GM23338 (cell line): ENCODE measurements at places on chromosomes 1 and 21. TPM values are rescaled to one million over a fixed set of nuclear protein-coding genes. Genes with fewer than 3 reads are reported as not detected.

- no peaks in the 10 kb centered on the region for H3K27me3 ChIP-seq
- no peaks in the 10 kb centered on the region for H3K4me1 ChIP-seq
These were observed 38.8 kb downstream of the ZBTB17 start for GRCh38 chr1:15937146-15937545.

The NCMAP gene
- 0.17 and 0.85 TPM in 2 replicates for total RNA-seq

DNA sequence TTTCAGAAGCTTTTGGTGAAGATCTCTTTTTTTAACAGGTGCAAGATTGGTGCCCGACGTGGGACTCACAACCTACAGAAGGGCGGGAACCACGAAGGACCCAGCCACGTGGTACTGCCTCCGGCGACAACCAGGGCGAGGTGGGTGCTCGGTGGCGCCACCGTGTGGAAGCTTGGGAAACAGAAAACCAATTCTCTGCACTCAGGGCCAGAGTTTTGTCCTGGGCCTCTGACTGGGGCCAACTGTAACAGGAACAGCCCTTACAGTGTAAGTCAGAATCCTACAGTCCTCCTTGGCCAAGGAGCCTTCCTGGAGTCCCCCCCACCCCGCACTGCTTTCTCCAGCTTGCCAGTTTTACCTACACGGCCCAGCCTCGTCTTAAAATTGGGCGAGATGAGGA is 11.6 kb upstream of the S100A7A start:
- no peaks in the 10 kb centered on the region for H3K4me1 ChIP-seq
- H3K27me3 ChIP-seq = peaks cover 9% of the 10 kb centered on the region; the same call in 1 of the 2 replicates
- no peak overlapping the region for H3K4me3 ChIP-seq
- H3K36me3 ChIP-seq = no peaks in the 10 kb centered on the region
- no peak overlapping the region for H3K27ac ChIP-seq
- peak; percentile 69 for DNase-seq

DNA sequence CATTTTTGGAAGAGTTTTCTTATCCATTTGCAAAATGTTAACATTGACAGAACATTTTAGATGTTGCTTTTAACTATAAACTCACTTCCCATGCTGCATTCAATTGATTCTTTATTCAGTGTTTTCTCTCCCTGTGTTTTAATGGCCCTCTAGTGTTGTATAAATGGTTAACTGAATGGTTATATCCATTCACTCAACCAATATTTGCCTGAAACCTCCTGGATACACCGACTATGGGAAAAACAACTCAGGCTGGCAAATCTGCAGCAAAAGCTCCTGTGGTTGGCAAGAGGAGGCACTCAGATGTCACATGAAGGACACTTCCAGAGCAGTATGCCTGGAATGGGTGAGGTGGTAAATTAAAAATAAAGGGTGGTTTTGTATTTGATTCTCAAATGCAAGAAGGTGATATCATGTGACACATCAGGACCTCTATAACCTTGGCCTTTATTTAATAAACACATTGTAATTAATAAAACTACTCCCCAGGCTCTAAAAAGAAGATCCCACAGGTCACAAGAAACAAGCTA is 107.6 kb downstream of the BCAR3 start:
- no peaks in the 10 kb centered on the region for H3K27me3 ChIP-seq
- no peak overlapping the region for H3K4me3 ChIP-seq
- H3K36me3 ChIP-seq = no peaks in the 10 kb centered on the region; the same call in 1 of the 2 replicates
- no peak overlapping the region for H3K27ac ChIP-seq
- H3K4me1 ChIP-seq = peaks cover 18% of the 10 kb centered on the region

The CHD5 gene
- 1.0 and 1.4 TPM in 2 replicates for total RNA-seq

DNA sequence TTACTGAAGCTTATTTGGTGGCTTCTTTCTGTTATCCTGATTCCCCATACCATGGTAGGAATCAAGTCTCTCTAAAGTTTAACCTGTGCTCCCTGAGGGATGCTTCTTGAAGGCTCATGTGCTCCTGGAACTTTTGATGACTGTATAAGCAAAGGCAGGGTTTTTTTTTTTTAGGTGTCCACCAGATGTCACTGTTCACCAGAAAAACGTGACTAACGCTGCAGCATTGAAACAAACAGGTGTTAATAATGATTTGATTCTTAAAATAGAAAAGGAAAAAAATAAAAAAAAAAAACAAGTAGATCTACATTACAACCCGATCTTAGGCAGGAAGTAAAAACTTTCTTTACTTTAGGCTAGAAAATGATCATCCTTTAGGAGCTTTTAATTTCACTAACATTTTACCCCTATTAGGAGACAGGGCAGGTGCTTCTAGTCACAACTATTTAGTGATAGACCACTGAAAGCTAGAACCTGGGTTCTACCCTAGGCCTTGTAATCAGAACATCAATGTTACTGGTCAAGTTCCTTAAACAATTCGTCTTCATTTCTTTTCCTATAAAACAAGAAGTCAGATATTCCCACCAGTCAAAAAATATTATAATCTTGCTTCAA is 223.0 kb downstream of the PLA2G4A start:
- H3K36me3 ChIP-seq = no peaks in the 10 kb centered on the region
- peak; percentile 70 for DNase-seq
- H3K4me1 ChIP-seq = peaks cover 13% of the 10 kb centered on the region
- H3K4me3 ChIP-seq = no peak overlapping the region

- no peak for DNase-seq
- H3K27me3 ChIP-seq = peaks cover 36% of the 10 kb centered on the region
- H3K36me3 ChIP-seq = no peaks in the 10 kb centered on the region; the same call in 1 of the 2 replicates
- peaks cover 62% of the 10 kb centered on the region for H3K4me1 ChIP-seq
These were observed 68.8 kb upstream of the ACOT11 start for GRCh38 chr1:54479251-54479650.
